Glutamatergic neuron (in vitro differentiated cells): ENCODE measurements at places on chromosomes 7 and 10. TPM values are rescaled to one million over a fixed set of nuclear protein-coding genes. Genes with fewer than 3 reads are reported as not detected.

Gene TMEM229A
- not detected for total RNA-seq

GRCh38 chr10:59711871-59712494 is 2.3 kb upstream of the SLC16A9 start:
- no peaks in the 10 kb centered on the region for H3K4me1 ChIP-seq
- no peak overlapping the region for H3K27ac ChIP-seq
- H3K27me3 ChIP-seq, result no peaks in the 10 kb centered on the region
- H3K36me3 ChIP-seq, result peaks cover 5% of the 10 kb centered on the region

DNA sequence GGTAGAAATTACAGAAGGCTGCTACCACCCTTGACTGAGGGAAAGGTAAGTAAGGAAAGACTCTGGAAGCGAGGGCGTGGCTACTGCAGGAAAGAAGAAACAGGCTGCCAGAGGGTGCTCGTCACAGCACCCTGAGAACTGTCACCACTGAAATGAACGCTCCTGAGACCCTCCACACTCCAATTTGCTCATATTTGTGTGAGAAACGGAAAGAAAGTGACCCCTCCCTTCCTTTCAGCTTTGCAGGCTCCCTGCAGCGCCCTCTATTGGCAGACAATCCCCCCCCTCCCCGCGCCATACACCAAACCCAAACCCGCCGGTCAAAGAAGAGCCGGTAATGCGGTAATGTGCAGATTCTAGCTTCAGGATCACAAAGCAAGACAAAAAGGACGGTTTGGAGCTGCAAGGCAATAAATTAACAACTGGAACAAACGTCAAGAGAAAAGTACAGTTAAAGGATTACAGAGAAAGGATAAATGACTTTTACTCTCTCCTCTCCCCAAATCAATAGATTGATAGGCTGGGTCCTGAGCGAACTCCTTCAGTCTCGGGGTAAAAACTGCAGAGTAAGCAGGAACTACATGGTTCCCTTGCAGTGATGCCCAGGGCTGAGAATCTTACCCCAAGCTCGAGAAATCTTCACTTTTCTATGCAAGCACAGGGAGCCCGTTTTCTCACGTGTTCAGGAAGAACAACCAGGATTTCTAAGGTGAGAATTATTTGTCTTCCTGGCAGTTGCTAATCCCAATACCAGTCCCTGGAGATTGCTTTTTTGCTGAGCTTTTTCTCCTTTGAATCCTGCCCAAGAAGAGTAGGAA is 47.6 kb downstream of the STEAP1B start:
- H3K4me3 ChIP-seq, result peak overlapping the region; percentile 84
- H3K36me3 ChIP-seq, result no peaks in the 10 kb centered on the region
- H3K27me3 ChIP-seq, result no peaks in the 10 kb centered on the region

DNA sequence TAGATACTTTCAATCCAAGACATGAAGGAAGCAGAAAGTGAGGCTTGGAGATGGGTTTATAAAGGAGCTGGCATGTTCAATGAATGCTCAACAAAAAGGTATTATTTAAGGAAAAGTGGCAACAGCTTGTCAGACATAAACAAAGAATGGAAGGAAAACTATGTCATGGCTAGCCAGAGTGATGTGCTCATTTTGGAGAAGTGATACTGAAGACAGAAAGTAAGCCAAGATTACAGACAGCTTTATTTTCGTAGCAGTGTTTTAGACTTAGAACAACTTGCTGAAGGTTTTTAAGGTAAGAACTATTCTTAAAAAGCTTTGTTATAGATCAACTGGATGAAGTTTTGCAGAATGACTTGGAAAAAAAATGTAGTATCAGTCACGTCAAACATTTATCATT is 160.5 kb upstream of the FERD3L start:
- no peaks in the 10 kb centered on the region for H3K27me3 ChIP-seq
- no peak overlapping the region for H3K4me3 ChIP-seq
- no peaks in the 10 kb centered on the region for H3K4me1 ChIP-seq

DNA sequence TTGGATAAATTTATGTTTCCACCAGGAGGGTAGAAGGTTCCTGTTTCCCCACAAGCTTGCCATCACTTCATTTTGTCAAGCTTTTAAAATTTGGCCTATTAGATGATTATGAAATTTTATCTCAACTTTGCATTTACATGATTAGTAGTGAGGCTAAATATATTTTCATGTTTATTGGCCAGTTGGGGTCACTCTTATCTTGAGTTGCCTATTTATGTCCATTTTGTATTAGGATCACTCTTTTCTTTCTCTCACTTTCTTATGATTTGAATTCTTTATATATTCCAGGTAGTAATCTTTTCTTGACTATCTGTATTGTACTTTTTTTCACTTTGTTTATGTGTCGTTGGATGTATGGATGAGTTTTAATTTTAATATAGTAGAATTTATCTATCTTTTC is 218.6 kb upstream of the SLC26A5 start:
- H3K27me3 ChIP-seq, result no peaks in the 10 kb centered on the region
- H3K4me3 ChIP-seq, result no peak overlapping the region
- H3K4me1 ChIP-seq, result peaks cover 2% of the 10 kb centered on the region

GRCh38 chr10:6396652-6397051 is 183.4 kb downstream of the PRKCQ start:
- H3K4me1 ChIP-seq, result peaks cover 17% of the 10 kb centered on the region
- H3K4me3 ChIP-seq, result no peak overlapping the region
- H3K36me3 ChIP-seq, result no peaks in the 10 kb centered on the region
- no peaks in the 10 kb centered on the region for H3K27me3 ChIP-seq
